Inflammatory macrophage (primary cell): ENCODE measurements at places on chromosomes 2 and 18.

DNA sequence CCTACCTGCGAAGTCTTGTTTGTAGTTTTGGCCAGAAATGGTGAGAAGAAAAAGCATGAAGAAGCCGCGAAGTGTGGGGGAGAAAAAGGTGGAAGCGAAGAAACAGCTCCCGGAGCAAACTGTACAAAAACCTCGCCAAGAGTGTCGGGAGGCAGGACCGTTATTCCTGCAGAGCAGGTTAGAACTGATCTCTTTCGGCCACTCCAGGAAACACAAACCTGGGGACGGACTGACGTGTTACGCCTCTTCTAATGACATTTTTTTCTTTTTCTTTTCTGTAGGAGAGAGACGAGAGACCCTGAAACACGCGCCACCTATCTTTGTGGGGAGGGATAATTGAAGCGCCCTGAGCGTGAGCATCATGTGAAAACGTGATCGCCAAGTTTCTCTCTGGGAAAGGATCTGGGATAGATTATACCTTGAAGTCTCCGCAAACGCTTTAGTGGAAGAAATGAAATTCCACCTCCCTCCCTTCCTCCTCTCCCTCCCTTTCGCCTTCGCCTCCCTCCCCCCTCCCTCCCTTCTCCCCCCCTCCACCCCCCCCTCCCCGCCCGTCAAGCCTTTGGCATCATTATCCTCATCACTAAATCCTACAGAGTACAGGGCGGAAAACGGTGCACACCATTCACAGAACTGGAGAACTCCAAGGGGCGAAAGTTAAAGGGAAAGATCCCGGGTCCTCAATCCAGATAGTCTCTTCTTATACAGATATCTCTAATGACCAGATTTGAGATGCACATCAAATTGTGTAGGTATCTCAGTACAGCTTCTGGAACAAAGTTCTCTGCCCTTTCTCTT, at the start of gene ZEB2:
Gene ZEB2, minus strand, starts transcription at position 186 of the 798 bp plus-strand sequence. CDS start 2,769 bp downstream, outside the sequence.
- DNase-seq = peak; percentile 91

DNA sequence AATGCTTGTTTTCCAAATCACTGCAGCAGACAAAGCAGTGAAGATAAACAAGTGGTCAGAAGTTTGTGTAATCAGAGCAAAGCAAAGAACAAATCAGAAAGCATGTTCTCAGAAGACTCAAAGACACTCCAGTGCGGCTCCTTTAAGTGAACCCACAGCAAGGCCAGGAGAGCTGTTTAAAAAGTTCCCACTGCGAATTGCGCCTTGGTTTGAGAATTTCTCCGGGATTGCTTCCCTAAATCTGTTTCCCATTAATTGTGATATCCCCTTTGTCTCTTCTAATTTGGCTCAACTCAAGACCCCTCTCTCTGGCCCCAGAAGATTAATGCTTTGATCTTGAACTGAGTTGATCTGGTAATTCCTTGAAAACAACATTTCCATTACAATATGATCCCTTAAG, 122.4 kb upstream of the BCL2L11 start:
- DNase-seq = no peak

GRCh38 chr2:216318521-216318874, 53.8 kb downstream of the MARCHF4 start:
- no peak for DNase-seq

GRCh38 chr2:172415865-172416183, 11.6 kb upstream of the ITGA6 start:
- no peak for DNase-seq

- no peak for DNase-seq
Measured at GRCh38 chr18:56148373-56148772, 490.0 kb downstream of the TXNL1 start.

GRCh38 chr18:54191352-54191751, 33.1 kb downstream of the MBD2 start:
- no peak for DNase-seq

- no peak for DNase-seq
Measured at GRCh38 chr2:42190191-42190590, 21.0 kb downstream of the EML4 start.
